Endothelial cell of coronary artery (primary cell): ENCODE measurements at places on chromosomes 4 and X. TPM values are rescaled to one million over a fixed set of nuclear protein-coding genes. Genes with fewer than 3 reads are reported as not detected.

MFAP3L gene
- total RNA-seq = 0.36 and 1.4 TPM in 2 replicates

DCAF12L2 gene
- total RNA-seq = under 0.01 TPM in 1 of 2 replicates, not detected in the other

CT47B1 gene
- total RNA-seq = not detected in 2 replicates

SORCS2 gene
- under 0.01 and 0.66 TPM in 2 replicates for total RNA-seq

C1QTNF7 gene
- not detected in 2 replicates for total RNA-seq

TRPC5OS gene
- total RNA-seq = not detected in 2 replicates

ABCB7 gene
- 21.5 and 27.6 TPM in 2 replicates for total RNA-seq

TMPRSS11E gene
- not detected in 2 replicates for total RNA-seq
